ENCODE measurements at places on chromosomes 4 and X.

DNA sequence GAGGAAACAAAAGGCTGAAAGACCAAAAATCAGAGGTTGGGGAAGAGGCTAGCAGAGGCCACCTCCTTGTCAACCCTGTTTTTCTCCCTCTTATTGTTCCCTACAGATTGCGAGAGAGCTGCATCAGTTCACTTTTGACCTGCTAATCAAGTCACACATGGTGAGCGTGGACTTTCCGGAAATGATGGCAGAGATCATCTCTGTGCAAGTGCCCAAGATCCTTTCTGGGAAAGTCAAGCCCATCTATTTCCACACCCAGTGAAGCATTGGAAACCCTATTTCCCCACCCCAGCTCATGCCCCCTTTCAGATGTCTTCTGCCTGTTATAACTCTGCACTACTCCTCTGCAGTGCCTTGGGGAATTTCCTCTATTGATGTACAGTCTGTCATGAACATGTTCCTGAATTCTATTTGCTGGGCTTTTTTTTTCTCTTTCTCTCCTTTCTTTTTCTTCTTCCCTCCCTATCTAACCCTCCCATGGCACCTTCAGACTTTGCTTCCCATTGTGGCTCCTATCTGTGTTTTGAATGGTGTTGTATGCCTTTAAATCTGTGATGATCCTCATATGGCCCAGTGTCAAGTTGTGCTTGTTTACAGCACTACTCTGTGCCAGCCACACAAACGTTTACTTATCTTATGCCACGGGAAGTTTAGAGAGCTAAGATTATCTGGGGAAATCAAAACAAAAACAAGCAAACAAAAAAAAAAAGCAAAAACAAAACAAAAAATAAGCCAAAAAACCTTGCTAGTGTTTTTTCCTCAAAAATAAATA is 179.9 kb downstream of the AR start:
- no peak for DNase-seq

GRCh38 chr4:104451573-104451972 is 43.1 kb downstream of the CXXC4 start:
- DNase-seq, result no peak

- no peak for DNase-seq
These were observed 72.5 kb downstream of the FAT1 start for GRCh38 chr4:186651181-186651603.

DNA sequence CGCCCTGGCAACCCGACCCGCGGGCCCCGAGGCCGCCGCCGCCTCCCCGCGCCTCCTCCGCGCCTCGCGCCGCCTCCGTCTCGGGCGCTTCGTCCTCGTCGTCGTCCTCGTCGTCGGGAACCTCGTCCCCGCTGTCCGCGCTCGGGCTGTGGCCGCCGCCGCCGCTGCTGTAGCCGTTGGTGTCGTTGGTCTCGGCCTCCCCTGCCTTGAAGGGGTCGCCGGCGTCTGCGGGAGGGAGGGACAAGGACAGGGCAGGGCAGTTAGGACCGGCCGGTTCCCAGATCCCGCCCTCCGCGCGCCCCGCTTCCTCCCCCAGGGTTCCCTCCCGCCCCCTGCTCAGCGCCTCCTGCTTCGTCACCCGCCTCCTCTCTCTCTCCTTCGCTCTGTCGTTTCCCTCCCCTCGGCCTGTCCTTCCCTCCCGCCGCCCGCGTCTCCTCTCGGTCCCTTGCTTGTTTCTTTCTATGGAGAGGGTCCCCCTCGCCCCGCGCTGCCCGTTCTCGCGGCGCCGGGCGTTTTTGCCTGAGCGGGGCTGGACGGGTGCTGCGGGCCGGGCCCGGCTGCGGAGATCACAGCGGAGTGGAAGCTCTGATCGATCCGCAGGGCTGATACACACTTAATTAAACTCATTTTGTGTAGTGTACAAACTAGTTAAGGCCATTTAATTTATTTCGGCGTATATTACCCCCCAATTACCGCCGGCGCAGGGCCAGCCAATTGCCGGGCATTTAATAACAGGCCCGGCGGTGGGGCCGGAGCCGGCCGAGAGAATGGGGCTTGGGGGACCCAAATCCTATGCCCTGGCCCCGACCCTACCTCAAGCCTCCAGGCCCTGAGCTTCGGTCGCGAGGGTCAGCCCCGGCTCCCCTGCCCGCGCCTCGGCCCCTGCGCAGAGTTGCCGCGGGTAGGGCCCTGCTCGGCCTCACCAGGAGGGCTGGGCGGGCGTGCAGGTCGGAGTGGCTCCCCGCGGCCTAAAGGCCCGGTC is 2.4 kb downstream of the NKX1-1 start:
- DNase-seq, result peak; percentile 20

GRCh38 chrX:153560000-153560399 is 38.9 kb downstream of the CCNQ start:
- no peak for DNase-seq

- no peak for DNase-seq
These were observed 345.4 kb upstream of the GATB start for GRCh38 chr4:152106113-152106763.

GRCh38 chrX:44312421-44312820 is 31.1 kb downstream of the EFHC2 start:
- DNase-seq, result no peak
